ENCODE measurements at places on chromosomes 2 and 18.

DNA sequence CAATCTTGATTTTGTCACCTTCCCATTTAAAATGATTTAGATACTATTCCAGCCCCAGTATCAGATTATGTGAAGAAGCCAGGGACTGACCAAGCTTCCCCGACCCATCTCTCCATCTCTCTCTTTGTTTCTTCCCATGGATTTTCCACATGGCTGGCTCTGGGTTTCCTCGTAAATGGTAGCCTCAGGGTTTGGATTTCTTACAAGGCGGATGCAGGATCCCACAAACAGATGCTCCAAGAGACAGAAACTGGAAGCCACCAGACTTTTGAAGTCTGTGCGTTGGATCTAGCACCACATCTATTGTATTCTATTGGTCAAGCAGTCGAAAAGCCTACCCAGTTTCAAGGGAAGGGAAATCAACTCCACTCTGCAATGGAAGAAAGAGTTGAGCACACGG lies 46.0 kb upstream of the SPHKAP start:
- no peak for DNase-seq

DNA sequence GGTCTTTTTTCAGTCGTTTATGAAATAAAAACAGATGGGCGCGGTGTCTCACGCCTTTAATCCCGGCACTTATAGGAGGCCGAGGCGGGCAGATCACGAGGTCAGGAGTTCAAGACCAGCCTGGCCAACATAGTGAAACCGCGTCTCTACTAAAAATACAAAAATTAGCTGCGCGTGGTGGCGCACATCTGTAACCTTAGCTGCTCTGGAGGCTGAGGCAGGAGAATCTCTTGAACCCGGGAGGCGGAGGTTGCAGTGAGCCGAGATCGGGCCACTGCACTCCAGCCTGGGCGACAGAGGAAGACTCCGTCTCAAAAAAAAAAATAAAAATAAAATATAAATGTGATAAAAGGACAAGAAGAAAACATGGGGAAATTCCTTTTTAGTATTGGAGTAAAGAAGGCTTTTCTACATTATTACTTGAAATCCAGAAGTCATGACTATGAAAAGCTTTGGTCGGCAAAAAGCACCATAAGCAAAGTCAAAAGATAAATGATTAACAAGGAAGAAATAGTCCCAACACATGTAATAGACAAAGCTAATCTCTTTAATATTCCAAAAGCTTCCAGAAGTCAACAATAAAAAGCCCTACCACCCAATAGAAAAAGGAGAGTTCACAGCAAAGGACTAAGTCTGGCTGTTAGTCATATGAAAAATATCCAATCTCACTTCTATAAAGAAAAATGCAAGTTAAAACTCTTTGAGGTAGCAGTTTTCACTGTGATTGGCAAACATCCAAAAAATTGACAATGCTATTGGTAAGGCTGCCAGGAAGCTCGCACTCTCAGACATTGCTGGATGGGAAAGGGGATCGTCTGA lies 1.4 kb upstream of the FAM168B start:
- DNase-seq = no peak

DNA sequence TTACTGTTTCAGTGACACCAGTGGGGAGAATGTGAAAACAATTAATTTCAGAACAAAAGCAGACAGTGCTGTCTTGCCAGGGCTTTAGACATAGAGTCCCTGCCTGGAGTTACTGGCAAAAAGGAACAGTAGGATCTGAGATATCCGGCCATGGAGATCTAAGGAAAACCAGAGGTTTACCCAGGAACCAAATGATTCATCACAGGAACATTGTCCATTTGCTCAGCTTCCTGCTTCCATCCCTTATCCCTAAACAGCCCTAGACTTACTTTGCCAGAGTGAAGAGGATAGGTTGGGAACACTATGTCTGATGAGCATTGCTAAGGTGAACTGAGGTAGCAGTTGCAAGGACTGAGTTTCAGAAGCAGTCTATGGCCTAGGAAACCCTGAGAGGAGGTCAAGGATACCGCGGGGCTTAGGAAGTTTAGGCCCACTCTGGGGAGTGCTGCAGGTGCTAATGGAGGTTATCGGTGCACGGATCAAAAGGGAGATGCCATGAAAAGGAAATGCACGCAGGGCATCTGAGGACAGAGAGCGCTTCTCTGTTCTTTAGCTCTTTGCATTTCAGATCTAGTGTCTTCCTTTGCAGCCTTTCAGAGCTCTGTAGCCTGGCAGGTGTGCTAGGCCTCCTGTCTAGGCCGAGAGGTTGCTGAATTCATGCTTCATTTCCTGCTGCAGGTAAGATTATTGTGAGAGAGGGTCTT lies 223.9 kb downstream of the CDCA7 start:
- no peak for DNase-seq

GRCh38 chr2:217953011-217953481 lies 49.7 kb downstream of the TNS1 start:
- no peak for DNase-seq

- DNase-seq = no peak
Observed at GRCh38 chr2:112614201-112614840, 29.9 kb downstream of the CHCHD5 start.

- DNase-seq = no peak
Observed at GRCh38 chr18:46009125-46009840, 42.2 kb upstream of the EPG5 start.

- DNase-seq = no peak
Observed at GRCh38 chr2:193935114-193935513, 1721.9 kb upstream of the SLC39A10 start.

GRCh38 chr2:31414601-31415241 lies at the start of gene XDH:
TSS of gene XDH (minus strand) at chr2:31414742. CDS start at chr2:31414666, 76 bp downstream.
- no peak for DNase-seq

- no peak for DNase-seq
Observed at GRCh38 chr2:218631837-218632236, 24.1 kb downstream of the PLCD4 start.
